Erythroblast (primary cell): ENCODE measurements at places on chromosomes 7 and 10.

- no peak for DNase-seq
Measured at GRCh38 chr10:114541081-114541796, 116.8 kb downstream of the ABLIM1 start.

DNA sequence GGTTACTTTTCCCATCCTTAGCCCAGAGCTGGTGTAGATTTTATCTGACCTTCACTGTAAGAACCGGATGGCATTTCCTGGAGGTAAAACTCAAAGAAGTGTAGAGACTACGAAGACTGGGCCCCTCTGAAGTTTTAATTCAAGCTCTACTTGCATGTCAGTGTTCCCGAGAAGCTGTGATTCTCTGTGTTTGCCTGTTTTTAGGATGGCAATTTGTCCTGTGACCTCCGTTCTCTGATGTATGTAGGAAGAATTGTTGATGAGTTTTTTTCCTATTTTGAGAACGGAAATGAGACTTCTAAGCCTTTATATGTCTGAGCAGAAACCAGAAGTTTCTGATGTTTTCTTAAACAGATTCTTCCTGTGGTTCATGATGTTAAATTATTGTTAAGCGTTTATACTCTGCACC, 94.1 kb downstream of the CDCA7L start:
- no peak for DNase-seq

- DNase-seq: no peak
Measured at GRCh38 chr10:94645285-94645684, 38.2 kb upstream of the CYP2C18 start.

DNA sequence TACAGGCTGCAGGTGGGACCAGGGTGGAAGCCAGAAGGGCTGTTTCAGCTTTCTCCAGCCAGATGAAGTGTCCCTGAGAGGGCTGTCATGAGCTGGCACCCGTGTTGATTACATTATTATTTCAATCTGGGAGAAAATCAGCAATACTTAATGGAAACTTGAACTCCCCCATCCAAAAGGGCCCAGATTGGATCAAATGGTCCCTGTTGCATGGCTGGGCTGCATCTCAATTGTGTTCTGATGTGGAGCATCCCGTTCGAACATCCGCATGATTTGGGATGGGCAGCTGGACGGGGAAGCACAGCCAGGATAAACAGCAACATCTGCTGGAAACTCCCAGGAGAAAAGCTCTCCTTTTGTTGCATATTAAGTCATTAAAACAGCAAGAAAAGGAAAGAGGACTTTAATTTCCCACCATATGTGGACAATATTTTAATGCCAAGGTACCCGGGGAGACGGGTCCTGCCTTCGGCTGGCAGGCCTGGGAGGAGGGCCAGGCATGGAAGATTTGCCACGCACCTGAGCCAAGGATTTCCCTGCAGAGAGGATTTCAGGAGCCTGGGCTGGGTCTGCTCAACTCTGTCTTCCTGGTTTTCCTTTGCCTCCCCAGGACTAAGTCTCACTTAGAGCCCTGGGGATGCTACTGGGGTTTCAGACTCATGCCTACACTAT, 52.4 kb downstream of the NPTX2 start:
- DNase-seq: no peak

- peak; percentile 63 for DNase-seq
Measured at GRCh38 chr10:99619090-99619800, 994 bp downstream of the SLC25A28 start.

DNA sequence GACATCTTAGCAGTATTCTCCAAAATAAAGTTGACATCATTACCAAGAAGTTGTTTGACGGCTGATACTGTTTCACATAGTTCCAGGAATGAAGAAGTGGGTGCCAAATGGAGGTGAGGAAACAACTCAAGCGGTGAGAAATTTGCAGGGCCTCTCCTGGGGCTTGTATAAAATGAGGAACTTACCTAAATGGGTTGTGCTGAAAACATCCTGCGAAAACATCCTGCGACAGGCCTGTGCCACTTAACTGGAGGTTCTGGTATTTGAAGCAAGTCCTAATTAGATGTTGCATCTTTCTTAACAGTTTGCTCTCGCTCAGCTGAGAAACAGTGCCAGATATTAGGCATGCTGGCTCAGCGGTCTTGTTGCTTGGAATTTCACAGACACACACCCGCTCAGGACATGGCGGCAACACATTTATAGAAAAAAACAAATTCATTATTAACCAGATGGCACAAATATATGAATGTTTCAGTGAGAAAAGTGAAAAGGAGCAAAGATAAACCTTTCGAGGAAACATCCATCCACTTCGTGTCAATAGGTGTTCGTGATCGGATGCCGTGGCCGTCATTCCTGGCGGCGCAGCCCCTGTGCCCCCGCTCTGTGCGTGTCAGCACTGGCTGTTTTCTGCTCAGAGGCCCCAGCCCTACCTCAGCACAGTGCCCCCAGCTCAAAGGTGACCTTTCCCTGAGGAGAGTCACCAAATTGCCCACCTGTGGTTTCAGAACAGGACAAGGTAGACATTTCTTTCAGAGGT, 48.1 kb downstream of the CDC123 start:
- DNase-seq: no peak

- DNase-seq: no peak
Measured at GRCh38 chr10:29313071-29313470, 24.2 kb downstream of the LYZL1 start.

GRCh38 chr10:62004042-62004441, 102.5 kb downstream of the ARID5B start:
- DNase-seq: no peak

GRCh38 chr7:22442187-22442881, 57.7 kb downstream of the STEAP1B start:
- DNase-seq: no peak

DNA sequence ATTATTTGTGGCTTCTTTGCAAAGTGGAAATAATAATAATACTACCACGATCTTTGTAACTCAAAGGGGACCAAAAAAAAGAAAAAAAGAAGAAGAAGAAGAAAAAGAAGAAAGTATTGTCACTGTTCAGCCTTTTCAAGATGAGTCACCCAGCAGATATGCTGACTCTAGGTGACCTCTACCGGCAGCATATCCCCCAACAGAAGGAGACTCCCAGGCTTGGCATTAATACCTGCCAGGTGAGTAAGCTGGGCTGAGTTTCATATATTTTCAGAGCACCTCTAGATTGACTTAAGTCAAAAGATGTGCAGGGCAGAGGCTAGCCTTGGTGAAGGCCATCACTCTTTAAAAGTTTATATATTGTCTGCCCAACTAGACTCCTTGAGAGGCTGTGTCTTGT, 30.4 kb upstream of the GPR26 start:
- DNase-seq: no peak

DNA sequence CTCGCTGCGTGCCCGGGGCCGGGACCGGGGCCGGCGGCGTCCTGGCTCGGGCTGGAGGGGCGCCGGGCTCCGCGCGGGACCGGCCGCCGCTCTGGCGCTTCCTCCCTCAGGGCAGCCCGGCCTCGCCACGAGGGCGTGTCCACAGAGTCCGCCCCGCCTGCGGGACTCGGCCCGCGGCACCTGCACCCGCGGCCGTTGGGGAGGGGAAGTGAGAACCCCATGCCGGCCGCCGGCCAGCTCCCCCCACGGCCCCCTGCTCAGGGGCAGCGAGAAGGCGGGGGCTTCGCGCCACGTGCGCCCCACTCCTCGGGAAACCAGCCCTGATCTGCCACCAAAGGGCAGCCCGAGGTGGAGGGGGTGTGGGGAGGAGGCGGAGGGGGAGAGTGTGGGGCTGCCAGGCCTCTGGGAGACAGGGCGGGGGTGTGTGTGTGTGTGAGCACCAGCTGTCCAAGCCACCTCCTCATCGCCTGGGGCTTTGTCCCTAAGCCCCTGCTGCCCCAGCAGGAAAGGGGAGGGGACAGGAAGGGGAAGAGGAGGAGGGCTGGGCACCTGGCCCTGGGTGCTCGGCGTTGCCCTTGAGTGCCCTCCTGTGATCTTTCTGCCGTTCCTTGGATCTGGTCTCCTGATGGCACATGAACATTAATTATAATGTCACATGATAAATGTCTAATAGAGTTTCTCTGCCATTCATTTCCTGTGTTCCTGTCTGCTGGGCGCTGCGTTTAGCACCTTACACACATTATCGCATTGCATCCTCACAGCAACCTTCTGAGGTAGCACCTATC, at the start of gene PIK3AP1:
Gene PIK3AP1, minus strand, starts transcription at position 93 of the 785 bp plus-strand sequence. CDS start 120 bp downstream, outside the sequence.
- DNase-seq: peak; percentile 68

DNA sequence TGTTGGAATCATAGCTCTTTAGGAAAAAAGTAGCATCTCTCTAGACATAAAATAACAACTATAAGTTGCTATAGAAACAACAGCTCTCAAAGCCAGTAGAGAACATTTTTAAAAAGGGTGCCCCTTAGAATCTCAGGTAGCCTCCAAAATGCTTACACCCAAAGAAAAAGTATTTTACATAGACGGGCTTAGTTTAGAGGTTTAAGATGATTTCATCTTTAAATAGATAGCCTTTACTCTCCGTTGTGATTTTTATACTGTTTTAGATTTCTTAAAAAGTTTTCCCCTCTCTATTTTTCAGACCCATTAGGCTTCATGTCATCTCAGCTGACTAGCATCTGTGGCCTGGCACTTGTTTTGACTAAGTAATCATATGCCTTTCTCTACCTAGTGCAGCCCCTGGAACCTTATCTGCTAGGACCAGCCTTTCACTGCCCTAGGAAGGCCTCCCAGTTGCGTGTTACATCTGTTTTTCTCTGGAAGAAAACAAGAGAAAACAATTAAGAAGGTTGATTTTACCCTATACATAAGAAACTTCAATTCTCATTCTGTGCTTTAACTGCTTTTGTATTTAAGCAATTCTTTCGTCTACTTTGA, 6.9 kb upstream of the BPGM start:
- DNase-seq: peak; percentile 98

DNA sequence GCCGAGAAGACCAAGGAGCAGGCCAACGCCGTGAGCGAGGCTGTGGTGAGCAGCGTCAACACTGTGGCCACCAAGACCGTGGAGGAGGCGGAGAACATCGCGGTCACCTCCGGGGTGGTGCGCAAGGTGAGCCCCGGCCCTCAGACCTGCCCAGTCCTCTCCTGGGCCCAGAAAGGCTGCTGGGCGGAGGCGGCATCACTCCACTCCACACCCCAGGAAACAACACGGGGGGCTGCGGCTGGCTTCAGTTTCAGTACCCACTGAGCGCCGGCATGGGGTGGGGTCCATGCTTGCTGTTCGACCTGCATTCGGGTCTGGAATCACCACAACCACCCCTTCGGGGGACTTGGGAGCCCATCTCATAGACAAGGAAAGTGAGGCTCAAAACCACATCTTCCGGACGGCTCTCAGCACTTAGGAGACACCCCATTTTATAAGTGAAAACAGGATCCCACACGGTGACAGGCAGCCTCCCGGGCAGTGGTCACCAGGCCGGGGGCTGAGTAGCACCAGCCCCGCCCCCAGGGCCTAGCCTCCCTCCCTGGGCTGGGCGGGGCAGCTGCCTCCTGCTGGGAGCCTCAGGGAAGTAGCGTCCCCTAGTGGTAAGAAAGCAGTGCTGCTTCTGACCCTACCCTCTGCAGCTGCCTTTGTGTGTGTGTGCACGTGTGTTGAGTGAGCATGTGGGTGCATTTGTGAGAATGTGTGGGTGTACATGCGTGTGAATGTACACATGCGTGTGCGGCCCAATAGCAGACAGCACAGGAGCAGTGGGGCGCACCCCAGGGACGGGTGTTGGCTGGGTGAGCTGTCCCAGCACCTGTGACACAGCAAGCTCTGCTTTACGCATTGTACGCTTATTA, 1.8 kb downstream of the SNCG start:
- DNase-seq: peak; percentile 76
